ENCODE measurements at places on chromosomes 7 and 10.

DNA sequence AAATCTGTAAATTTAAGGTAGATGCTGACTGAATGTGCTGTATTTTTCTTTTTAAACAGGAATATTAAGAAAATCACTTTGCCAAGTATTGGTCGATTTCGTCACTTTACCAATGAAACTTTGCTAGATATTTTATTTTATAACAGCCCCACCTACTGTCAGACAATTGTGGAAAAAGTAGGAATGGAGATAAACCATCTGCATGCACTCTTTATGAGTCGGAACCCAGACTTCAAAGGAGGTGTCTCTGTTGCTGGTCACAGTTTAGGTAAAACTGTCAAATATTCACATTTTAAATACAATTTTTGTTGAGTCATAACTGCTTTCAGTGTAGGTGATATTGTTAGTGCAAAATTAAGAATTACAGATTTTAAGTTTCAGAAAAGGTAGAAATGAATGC, 25.2 kb downstream of the SEC23IP start:
- DNase-seq = no peak

DNA sequence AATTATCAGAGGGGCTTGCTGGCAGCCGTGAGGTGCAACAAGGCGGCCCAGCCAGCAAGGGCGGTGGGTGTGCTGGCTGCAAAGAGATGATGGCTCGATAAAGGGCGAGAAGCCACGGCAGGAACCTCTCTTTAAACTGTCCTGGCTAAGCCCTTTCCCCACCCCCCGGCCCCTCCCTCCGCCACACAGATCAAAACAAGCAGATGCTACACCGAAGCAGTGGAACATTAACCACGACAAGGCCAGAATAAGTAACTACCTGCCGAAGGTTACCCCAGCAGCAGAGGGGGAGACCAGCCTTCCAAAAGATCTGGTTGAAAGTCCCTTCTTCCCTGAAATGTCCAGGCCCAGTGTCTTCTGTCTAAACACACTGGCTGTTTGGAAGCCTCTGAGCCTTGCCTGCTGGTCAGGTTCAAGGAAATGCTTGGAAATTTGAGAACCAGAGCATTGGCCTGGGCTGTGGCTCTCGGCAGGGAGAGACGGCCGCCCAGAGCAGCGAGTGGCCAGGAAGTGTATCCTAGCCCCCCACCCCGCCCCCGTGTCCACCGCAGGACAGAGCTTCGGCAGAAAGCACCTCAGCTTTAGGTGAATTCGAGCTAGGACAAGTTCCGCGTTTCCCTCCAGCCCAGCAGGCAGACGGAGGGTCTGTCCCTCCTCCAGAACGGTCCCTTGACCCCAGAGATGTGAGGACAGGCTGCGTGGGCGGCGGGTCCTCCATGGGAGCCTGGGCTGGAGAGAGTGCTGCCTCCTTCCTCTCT, 2.1 kb downstream of the FAM20C start:
- DNase-seq = no peak

- DNase-seq = no peak
Observed at GRCh38 chr10:18233775-18234174, 93.6 kb downstream of the CACNB2 start.

- DNase-seq = no peak
Observed at GRCh38 chr10:816958-817357, 114.5 kb downstream of the LARP4B start.

GRCh38 chr10:6239213-6239991, 36.7 kb downstream of the PFKFB3 start:
- DNase-seq = peak; percentile 58

- peak; percentile 46 for DNase-seq
Observed at GRCh38 chr7:55517191-55517633, 55.1 kb downstream of the VOPP1 start.

- no peak for DNase-seq
Observed at GRCh38 chr10:33537066-33537465, 202.6 kb upstream of the NRP1 start.

GRCh38 chr10:95480901-95481491, 80.2 kb downstream of the SORBS1 start:
- DNase-seq = no peak

GRCh38 chr7:96591159-96591899, 118.3 kb downstream of the SEM1 start:
- no peak for DNase-seq

DNA sequence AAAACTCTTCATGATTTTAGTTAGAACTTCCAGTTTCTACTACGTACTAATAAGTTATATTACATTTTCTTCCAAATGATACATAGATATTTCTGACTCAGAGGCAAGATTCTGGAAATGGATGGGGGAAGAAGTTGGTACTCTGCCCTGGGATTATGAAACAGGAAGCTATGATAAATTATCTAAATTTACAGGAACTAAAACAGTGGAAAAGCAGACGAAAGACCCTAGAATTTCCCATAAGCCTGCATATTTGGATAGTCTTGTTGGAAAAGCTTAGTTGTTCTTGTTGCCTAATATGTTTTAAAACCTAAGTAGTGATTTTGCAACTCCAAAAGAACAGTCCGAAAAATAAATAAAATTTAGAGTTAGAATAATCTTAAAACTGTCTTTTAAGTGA, 21.8 kb downstream of the CFAP69 start:
- no peak for DNase-seq

DNA sequence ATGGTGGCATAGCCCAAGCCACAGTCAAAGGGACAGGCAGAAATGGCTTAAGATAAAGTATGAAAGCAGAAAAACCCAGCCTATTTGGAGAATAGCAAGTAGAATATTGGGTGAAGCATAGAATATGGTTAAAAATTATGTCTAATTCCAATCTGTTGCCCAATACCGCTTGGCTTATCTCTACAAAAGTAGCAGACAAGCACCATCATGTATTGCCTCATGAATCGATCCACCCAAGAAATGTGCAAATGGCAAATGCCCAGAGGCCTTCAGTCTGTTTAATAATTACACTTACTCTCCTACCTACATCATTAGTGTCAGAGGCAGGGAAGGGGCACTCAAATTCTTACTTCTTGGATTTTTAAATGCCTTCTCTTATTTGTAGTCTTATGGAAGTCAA, 130.9 kb upstream of the ADAM12 start:
- no peak for DNase-seq

DNA sequence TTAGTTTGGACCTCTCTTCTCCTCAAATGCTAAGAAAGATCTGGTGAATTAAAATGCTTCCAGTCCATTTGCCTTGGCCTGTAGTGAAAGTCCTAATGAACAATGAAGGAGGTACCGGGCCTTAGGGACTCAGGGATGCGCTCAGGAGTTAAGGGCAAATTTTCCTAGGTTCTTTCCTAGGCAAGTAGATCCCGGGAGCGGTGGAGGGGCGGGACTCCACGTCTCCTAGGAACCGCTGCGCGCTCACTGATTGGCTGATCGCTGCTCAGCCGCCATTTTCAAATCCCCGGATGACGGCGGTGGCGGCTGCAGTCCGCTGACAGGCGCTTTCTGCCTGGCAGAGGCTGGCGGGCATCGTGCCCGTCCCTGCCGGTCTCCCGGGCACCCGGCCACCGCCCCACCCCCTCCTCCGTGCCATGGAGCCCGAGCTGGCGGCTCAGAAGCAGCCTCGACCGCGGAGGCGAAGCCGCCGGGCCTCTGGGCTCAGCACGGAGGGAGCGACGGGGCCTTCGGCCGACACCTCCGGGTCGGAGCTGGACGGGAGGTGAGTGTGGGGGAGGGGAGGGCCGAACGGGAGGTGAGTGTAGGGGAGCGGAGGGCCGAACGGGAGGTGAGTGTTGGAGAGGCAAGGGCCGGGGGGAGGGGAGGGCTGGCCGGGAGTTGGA, at the start of gene NET1:
Gene NET1, plus strand, starts transcription at position 281 of the 665 bp plus-strand sequence. Its CDS starts 136 bp downstream, at position 417.
- peak; percentile 70 for DNase-seq

- no peak for DNase-seq
Observed at GRCh38 chr10:51117053-51117660, 42.9 kb downstream of the PRKG1 start.

- no peak for DNase-seq
Observed at GRCh38 chr7:79787623-79788022, 334.2 kb upstream of the MAGI2 start.

- no peak for DNase-seq
Observed at GRCh38 chr10:45557275-45557905, 115.2 kb downstream of the ZFAND4 start.

Data from stimulated activated CD4-positive, alpha-beta T cell treated with anti-CD3 and anti-CD28 coated beads, Interleukin-4, amount 100 ng/mL, for 1 hour (primary cell).